ENCODE measurements at places on chromosomes 7 and 10. TPM values are rescaled to one million over a fixed set of nuclear protein-coding genes. Genes with fewer than 3 reads are reported as not detected.

WEE2 gene
- total RNA-seq, result not detected

- no peak for DNase-seq
These were observed 14.3 kb downstream of the MUC12 start for GRCh38 chr7:100983451-100984187.

DNA sequence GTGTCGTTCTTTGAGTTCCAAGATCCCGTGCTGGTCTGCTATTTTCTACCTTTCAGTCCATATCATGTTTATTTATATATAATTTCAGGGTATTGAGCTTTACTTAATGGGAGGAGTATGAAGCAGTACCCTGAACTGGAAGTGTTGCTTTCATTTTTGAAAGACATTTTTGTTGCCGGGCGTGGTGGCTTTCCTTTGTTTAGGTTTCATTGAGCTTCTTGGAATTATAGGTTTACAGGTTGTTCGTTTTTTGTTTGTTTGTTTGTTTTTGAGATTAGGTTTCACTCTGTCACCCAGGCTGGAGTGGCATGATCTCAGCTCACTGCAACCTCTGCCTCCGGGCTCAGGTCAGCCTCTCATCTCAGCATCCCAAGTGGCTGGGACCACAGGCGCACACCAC lies 7.4 kb downstream of the ZNF487 start:
- no peak for DNase-seq

CPN1 gene
- not detected for total RNA-seq

GRCh38 chr7:41565655-41566054 lies 137.2 kb downstream of the INHBA start:
- no peak for DNase-seq

PDGFA gene
- total RNA-seq, result 142 TPM

DNA sequence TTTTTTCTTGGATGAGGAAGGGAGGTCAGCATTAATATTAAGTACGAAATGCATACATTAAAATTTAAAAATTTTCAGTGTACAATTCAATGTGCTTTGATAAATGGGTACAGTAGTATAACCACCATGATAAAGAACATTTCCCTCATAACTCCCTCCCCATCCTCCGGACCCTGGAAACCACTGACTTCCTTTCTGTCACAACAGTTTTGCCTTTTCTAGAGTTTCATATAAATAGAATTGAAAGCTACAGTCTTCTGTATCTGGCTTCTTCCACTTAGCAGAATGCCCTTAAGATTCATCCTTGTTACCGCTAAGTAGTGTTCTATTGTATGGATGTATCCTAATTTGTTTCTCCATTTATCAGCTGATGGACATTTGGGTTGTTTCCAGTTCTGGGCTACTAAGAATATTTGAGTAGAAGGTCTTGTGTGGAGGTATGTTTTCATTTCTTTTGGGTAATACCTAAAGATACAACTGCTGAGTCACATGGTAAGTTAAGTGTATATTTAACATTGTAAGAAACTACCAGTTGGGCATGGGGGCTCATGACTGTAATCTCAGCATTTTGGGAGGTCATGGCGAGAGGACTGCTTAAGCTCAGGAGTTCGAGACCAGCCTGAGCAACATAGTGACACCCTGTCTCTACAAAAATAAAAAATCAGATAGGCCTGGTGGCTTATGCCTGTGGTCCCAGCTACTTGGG lies 30.8 kb downstream of the ABI1 start:
- DNase-seq, result no peak

GRCh38 chr10:22621726-22622125 lies 92.7 kb downstream of the PIP4K2A start:
- no peak for DNase-seq

- no peak for DNase-seq
These were observed 38.3 kb upstream of the KLHL7 start for GRCh38 chr7:23067271-23067670.

GRCh38 chr7:43390576-43390975 lies 192.3 kb upstream of the STK17A start:
- peak; percentile 85 for DNase-seq

- no peak for DNase-seq
These were observed 51.1 kb upstream of the ADARB2 start for GRCh38 chr10:1788401-1788800.

KIAA1217 gene
- 12.9 TPM for total RNA-seq

DNA sequence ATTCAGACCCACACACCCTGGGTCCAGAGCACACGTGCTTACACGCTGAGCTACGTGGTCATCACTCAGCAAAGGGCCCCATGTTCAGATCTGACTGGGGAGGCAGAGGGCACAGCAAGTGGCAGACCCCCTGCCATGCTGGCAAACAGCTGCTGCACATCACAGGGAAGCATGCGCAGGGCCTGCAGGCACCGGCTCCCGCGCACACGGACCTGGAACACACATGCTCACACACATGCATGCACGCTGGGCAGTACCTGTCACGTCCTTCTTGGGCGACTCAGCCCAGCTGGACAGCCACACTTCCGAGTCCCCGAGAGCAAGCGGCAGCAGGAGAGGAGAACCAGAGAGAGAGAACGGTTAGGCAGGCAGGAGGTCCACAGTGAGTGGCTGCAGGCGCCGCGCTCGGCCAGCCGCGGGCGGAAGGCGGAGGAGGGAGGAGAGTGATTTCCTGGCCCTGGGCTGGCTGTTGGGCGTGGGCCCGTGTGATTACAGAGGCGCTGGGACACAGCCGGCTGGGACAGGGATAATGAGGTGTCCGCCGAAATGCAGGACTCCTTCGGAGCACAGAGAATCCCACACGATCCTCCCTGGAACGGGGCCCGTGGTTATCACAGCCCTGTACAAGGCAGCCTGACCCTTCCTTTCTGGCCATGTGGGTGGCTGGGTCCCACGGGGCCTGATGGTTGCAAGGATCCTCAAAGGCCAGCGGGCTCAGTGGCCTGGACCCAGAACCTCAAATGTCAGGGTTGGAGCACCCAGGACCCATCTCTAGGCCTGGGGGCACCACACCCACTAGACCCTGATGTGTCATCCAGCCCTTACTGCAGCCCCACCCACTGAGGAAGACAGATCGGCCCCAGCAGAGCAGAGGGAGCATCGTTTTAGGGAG lies 175.1 kb downstream of the NEURL1 start:
- DNase-seq, result no peak

- no peak for DNase-seq
These were observed 224.6 kb upstream of the ZWINT start for GRCh38 chr10:56585447-56586171.

DNA sequence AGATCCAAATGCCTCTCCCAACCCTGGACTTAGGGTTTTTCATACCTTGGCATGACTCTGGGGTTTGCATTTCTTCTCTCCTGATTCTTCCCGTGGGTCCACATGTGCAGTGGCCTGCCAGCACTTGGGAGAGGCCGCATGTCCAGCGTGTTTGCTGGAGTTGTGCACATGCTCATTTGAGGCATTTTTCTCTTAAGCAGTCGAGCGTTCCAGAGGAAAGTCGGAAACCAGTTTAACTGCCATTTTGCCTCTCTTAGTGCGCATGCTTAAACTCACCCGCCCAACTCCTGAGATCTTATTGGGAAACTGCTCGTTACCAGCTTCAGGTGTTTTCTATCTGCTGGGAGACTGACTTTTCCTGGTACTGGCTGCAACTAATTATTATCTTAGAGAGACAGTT lies 888.4 kb upstream of the PHF14 start:
- no peak for DNase-seq

DNA sequence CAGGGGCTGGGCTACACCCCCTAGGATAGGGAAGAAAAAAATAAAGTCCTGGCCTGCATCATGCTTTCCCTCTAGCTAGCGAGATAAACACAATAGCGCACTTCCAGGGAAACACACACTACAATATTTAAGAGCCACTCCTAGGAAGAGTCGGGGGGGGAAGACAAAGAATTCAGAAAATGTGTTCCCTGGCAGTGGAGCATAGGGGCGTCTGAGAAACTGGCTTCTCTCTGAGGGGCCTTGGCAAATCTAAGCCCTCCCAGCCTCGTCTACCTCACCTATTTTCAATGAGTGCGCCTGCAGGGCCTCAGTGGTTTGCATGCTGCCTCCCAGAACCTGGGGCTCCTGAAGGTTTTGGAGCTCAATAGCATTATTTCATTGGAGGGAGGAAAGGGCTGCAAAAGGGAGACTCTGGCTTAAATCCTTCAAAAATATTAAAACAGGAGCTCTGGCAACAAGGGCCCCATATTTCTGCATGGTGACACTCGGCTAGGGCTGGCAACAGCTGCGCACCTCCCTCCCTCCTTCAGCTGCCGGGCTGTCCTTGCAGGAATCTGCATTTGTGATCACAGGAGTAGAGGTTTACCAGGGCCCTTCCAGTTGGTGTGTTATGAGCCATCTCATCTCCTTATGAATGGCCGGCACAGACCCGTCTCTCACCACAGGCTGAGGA lies 10.8 kb downstream of the ANXA11 start:
- DNase-seq, result no peak

- DNase-seq, result peak; percentile 88
These were observed 204.5 kb upstream of the GHITM start for GRCh38 chr10:83934641-83935338.

DNA sequence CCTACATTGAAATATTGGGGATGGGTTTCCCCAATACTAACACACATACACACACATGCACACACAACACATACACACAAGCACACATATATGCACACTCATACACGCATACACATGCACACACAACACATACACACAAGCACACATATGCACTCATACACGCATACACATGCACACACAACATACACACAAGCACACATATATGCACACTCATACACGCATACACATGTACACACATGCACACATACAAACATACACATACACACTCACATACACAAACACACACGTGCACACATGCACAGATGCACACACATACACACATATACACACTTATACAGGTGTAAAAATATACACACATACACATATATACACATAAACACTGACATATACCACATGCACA lies 127.4 kb upstream of the C7orf33 start:
- DNase-seq, result no peak

STEAP1 gene
- total RNA-seq, result 9.0 TPM

HTR5A gene
- total RNA-seq, result not detected

- no peak for DNase-seq
These were observed 62.6 kb downstream of the CUL2 start for GRCh38 chr10:35027567-35027966.

UMAD1 gene
- total RNA-seq, result 6.1 TPM

GRCh38 chr7:121288894-121289293 lies 39.9 kb upstream of the WNT16 start:
- no peak for DNase-seq

DNA sequence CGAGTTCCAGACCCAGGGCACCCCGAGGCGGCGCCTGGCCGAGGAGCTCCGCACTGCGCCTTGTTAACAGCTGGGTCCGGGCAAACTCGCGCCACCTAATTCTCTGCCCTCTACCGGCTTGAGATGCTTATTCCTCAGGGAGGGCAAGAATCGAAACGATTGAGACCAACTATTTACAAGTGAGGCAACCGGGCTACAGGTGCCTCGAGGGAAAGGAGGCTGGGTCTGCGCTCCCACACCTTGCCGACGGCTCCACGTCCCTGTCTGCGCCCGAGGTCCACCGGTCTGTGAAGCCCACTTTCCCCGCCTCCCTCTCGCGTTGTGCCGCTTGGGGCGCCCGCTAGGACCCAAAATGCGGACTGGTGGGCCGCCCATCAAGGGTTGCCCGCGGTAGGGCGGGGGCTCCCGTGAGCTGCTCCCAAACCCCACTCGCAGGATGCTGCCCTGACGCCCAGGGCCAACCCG lies 527 bp downstream of the AKR1B1 start:
- no peak for DNase-seq

DNA sequence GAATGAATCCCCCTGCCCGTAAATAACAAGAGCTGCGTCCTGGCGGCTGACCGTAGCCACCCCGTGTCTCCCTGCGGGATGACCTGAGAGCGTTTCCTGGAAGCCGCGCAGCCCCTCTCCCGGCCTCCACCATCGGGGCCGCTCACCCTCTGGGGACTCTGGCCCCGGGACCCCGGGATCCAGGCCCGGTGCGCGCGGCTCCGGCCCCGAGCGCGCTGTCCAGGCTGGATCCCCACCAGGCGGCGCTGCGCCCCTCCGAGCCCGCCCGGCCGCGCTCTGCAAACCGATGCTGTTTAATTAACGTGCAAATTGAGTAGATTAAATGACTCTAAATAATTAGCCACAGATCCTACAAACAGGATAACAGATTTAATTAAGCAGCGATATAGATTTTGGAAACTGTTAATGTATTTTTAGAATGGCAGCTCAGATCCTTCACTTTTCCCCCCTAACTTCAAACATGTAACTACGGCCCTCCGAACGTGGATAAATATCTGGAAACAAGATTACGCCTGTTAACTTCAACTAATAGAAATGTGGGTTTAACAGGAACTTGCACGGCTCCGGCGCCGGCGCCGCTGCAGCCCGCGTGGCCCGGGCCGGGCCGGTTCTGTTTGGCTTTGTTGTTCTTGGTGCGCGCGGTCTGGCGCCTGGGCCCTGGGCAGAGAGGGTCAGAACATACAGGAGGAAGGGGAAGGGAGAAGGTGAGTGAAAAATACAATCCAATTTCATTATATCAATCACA lies 7.1 kb upstream of the UNCX start:
- DNase-seq, result no peak

DNA sequence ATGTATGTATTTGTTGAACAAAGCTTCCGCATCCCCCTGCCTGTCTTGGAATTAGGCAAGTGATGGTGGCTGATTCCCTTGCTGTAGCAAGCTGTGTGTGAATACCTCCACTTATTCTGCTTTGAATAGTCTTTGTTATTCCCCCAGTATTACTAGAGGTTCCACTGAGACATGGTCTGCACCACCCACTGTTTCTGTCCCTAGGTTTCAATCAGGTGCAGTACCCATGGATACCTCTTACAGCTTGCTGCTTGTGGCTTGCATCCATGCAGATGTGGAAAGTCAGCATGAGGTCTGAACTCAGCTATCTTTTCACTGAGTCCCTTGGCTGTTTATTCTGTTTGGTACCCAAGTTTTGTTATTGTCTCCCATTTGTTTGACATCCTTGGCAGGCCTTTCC lies 447.4 kb downstream of the GRM8 start:
- no peak for DNase-seq

Data from esophagus muscularis mucosa (tissue), 4 donors.